Spleen (tissue), 13 donors: ENCODE measurements at places on chromosomes 12 and 14.

- no peaks in the 10 kb centered on the region for H3K27me3 ChIP-seq
- H3K27ac ChIP-seq, result no peak overlapping the region
- DNase-seq, result no peak
- H3K36me3 ChIP-seq, result no peaks in the 10 kb centered on the region
- H3K4me3 ChIP-seq, result no peak overlapping the region
Measured at GRCh38 chr12:71135812-71136176, 22.0 kb downstream of the TSPAN8 start.

DNA sequence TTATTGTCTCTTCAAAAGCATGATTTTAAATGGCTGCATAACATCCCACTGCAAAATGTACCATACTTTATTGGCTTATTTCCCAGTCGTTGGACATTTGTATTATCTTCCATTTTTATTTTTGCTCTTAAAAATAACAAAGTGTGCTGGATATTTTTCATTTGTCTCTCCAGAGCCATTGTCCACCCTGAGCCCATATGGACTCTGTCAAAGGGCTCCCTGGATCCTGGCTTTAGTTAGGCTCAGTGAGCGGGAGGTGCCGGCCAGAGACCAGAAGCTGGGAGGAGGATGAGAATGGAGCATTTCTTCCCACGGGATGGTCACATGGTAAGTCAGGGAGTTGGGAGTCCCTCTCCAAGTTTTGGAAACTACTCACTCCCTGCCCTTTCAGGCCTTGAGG, 296.9 kb downstream of the NUAK1 start:
- no peak for DNase-seq
- no peaks in the 10 kb centered on the region for H3K4me1 ChIP-seq
- H3K36me3 ChIP-seq, result no peaks in the 10 kb centered on the region
- H3K4me3 ChIP-seq, result no peak overlapping the region
- H3K27me3 ChIP-seq, result peaks cover 4% of the 10 kb centered on the region
- H3K27ac ChIP-seq, result no peak overlapping the region

- no peak for DNase-seq
- no peak overlapping the region for H3K4me3 ChIP-seq
- H3K36me3 ChIP-seq, result no peaks in the 10 kb centered on the region
Measured at GRCh38 chr12:115799610-115800009, 477.9 kb downstream of the MED13L start.

GRCh38 chr12:19749906-19750574, 310.7 kb downstream of the AEBP2 start:
- H3K27ac ChIP-seq, result no peak overlapping the region
- H3K27me3 ChIP-seq, result no peaks in the 10 kb centered on the region
- no peaks in the 10 kb centered on the region for H3K4me1 ChIP-seq
- no peaks in the 10 kb centered on the region for H3K36me3 ChIP-seq
- H3K4me3 ChIP-seq, result no peak overlapping the region

DNA sequence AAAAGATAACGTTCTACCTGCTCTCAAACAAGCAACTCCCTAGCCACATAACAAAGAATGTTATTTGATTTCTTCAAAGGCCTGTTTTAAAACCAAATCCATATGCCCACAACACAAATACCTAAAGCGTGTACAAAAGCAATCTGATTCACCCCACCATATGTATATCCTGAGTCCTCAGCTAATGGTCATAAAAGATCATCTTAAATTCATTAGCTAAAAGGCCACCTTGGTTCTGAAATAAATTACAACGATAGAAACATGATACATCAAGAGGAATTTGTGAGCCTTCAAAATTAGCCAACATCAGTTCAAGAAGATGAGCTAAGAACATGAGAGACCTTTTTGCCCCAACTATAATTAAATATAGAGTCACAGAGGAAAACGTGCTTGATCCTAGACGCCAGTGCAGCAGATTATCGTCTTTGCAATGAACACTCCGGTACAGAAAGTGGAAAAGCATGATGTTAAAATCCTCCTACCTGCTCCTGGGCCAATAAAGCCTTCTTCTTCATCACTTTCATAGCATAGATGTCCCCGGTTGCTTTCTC, 20.0 kb downstream of the CIT start:
- H3K4me1 ChIP-seq, result no peaks in the 10 kb centered on the region
- H3K36me3 ChIP-seq, result no peaks in the 10 kb centered on the region
- H3K4me3 ChIP-seq, result no peak overlapping the region
- H3K27me3 ChIP-seq, result no peaks in the 10 kb centered on the region
